D721Med (cell line): ENCODE measurements at places on chromosomes 13 and 19.

DNA sequence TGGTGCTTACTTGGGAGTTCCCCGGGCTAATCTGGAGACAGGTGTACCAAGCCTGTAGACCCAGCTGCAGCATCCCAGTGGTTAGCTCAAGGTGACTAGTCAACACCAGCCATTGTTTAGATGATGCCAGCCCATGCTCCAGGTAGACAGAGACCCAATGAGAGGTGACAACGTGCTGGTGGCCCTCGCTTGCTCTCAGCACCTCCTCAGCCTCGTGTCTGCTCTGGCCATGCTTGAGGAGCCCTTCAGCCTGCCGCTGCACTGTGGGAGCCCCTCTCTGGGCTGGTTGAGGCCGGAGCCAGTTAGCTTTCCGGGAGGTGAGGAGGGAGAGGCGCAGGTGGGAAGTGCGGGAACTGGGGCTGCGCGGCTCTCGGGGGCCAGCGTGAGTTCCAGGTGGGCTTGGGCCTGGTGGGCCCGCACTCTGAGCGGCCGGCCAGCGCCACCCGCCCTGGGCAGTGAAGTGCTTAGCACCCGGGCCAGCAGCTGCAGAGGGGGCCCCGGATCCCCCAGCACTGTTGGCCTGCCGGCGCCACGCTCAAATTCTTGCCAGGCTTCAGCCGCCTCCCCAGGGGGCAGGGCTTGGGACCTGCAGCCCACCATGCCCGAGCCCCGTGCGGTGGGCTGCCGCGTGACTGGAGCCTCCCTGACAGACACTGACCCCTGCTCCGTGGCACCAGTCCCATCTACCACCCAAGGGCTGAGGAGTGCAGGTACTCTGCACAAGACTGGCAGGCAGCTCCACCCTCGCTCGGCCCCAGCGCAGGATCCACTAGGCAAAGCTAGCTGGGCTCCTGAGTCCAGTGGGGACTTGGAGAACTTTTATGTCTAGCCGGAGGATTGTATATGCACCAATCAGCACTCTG is 85.9 kb upstream of the VSTM2B start:
- DNase-seq: no peak

- DNase-seq: no peak
Observed at GRCh38 chr13:19181021-19181620, 503 bp downstream of the TUBA3C start.

DNA sequence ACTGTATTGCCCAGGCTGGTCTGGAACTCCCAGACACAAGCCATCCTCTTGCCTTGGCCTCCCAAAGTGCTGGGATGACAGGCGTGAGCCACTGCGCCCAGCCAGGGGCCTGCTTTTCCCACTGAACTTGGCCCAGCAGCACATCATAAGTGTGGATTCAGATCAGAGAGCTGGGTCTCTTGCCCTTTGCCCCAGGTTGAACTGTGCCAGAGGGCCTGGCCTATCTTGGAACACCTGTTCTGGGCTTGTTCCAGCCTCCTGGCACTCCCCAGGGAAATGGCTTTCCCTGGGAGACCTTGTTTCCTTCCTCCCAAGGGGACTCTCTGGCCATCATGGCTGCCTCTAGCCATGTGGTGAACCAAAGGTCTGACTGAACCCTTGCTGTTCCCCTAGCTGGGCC is 3.4 kb downstream of the CC2D1A start:
- DNase-seq: no peak

- no peak for DNase-seq
Observed at GRCh38 chr13:20393273-20394168, 132.1 kb downstream of the CRYL1 start.

GRCh38 chr13:39499604-39500003 is 103.4 kb downstream of the LHFPL6 start:
- DNase-seq: no peak

- DNase-seq: no peak
Observed at GRCh38 chr13:55553701-55554100, 1587.0 kb upstream of the PRR20A start.

GRCh38 chr19:58571575-58571947 is 1.6 kb downstream of the MZF1 start:
- DNase-seq: no peak

GRCh38 chr13:31717583-31717982 is 21.7 kb upstream of the RXFP2 start:
- DNase-seq: no peak

DNA sequence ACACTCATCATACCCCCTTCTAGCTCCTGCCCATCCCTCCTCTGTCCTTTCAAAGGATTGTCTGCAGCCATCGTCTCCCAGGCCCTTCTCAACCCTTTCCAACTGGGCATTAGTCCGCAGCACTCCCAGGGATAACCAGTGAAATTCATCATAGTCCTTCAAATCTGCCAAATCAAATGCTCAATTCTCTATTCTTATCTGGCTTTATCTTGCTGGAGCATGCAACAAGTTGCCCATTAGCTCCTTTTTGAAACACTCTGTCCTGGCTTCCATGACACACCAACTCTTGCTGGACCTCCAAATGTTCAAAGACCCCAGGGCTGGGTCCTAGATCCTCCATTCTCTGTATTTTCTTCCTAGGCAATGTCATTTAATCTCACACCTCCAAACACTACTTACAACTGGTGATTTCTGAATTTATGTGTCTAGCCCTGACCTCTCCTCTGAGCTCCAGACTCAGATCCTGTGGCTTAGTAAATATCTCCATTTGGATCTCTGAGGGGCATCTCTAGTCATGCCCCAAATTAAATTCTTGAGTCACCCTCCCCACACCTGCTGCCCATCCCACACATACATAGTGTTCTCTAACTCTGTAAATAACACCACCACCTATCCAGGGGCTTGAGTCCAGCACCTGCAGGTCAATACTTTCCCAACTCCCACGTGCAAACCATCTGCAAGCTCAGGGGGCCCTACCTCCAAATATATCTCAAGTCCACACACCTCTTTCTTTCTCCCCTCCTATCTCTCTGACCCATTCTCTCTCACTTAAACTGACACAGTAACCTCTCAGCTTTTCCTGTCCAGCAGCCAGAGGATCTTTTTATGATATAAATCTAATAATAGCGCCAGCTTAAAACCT is 9.1 kb upstream of the ANKRD10 start:
- DNase-seq: no peak

GRCh38 chr19:1896508-1896907 is 8.7 kb upstream of the ADAT3 start:
- DNase-seq: no peak

DNA sequence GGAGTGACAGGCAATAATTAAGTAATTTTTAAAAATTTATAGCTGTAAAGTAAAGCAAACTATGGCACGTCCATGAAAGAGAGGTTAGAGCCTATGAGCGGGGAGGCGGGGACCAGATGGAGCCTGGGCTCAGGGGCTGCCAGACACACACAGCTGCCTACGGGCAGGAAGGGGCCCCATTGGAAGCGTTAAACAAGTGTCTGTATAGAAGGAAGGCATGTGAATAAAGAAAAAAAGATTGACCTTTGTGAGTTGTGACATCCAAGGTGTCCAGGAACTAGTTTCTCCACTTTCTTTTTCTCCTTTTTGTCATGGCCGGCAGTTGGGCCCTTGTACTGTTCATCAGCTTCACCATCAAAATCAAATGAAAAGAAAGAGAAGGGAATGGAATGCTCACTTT is 56.8 kb downstream of the LRCH1 start:
- no peak for DNase-seq

GRCh38 chr19:34327851-34328250 is 37.1 kb upstream of the GPI start:
- DNase-seq: no peak

GRCh38 chr13:101155920-101156319 is 260.4 kb downstream of the NALCN start:
- DNase-seq: no peak

DNA sequence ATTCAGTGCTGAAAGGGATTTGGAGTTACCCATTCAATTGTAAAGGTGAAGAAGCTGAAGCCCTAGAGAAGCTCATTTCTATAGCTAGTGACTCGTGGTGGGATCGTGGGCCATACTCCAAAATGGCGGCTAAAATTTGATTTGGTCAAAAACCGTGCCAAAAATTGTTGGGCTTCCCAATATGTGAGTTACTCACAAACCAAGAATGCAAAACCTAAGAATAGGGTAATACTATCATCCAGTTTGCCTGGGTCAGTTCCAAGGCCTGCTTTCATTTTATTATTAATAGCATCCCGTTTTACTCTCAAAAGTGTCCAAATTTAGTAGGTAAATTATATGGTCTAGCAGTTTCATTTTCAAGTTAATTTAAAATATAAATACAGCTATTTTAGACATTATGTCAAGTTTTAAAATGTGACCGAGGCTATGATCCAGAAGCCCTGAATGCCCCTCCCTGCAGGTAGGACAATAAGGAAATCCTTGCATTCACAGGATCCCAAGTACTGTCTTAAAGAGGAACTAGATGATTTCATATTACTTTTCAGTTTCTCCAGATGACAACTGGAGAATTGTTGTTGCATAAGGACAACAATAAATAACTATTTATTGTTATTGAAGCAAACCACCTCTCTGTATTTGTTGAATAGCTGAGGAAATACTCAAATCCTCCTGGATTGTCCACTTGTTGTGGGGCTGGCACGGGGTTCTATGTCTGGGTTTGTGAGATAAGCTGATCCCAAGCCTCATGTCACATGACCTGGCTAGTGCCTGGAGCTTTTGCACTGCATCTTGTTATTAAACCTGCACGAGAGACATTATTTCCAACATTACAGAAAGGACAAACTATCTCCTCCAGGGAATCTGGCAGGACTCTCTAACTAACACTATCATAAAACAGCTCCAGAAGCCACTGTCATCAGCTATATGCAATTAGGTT is 11.6 kb upstream of the RAP2A start:
- no peak for DNase-seq

- no peak for DNase-seq
Observed at GRCh38 chr13:45733361-45733760, 31.2 kb downstream of the CBY2 start.

GRCh38 chr19:34260771-34261173 is 6.4 kb downstream of the GARRE1 start:
- peak; percentile 36 for DNase-seq

- no peak for DNase-seq
Observed at GRCh38 chr13:30340331-30341250, 33.2 kb upstream of the KATNAL1 start.

DNA sequence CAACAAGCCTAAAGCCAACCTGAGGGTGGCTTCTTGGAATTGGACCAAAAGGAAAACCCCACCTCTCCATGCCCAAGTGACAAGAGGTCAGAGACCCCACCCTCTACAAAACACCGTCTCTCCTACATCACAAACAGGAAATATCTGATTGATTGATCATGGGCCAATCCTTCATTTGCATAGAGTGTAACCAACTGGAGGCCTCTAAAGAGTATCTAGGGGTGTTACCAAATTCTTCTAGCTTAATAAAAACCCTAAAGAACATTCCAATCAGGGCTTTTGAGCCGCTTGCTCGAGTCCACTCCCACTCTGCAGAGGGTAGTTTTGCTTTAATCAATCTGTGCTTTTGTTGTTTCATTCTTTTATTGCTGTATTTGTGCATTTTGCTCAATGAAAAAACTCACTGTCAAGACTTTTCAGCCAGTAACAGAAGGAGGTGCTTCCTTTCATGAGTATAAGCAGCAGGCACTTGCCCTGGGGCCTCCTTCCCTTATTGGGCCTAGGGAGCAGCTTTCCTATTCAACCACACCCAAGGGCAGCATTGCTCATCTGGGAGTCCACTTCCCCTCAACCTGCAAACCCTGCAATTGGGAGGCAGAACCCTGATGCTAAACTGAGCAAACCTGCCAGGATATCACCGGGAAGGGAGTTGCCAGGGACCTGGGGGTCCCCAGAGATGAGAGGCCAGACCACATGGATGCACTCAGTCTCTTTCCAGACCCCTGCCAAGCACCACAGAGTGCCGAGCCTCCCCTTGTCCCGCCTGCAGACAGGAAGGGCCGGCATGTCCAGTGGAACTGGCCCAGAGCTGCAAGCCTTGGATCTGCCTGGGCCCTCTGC is 154.3 kb upstream of the VSTM2B start:
- DNase-seq: no peak

- no peak for DNase-seq
Observed at GRCh38 chr19:10124429-10124828, 4.7 kb upstream of the EIF3G start.

- no peak for DNase-seq
Observed at GRCh38 chr13:76222511-76222910, 586.4 kb downstream of the LMO7 start.

- DNase-seq: no peak
Observed at GRCh38 chr13:46926916-46927590, 30.2 kb upstream of the HTR2A start.

- DNase-seq: no peak
Observed at GRCh38 chr13:108827646-108828045, 198.2 kb downstream of the MYO16 start.

DNA sequence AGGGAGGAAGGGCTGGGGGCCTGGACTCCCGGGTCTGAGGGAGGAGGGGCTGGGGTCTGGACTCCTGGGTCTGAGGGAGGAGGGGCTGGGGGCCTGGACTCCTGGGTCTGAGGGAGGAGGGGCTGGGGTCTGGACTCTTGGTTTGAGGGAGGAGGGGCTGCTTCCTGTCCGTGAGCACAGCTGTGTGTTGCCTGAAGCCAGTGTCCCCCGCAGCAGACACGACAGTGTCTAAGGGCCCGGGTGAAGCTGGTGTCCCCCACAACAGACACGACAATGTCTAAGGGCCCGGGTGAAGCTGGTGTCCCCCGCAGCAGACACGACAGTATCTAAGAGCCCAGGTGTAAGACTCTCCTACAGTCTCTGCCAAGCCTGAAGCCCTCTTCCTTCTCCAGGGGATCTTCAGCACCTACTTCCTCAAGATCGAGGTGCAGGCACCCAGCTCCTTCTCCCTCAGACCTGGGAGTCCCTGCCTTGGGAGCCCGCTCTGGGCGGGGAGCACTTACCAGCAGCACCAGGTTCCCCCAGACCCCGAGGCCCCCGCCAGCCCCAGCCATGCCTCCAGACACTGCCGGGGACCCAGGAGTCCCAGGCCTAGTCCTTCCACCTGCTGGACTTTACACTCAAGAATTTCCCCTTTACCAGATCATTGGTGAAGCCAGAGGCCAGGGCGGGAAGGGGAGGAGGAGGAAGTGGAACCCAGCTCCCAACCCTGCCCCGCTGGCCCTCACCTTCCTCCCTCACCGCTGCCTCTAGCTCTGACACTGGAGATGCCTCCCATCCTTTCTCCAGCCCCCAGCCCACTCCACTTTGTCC is at the start of gene PTPRH:
TSS of gene PTPRH (minus strand) at position 622 of the 813 bp plus-strand sequence. CDS start at position 554, 68 bp downstream.
- no peak for DNase-seq

DNA sequence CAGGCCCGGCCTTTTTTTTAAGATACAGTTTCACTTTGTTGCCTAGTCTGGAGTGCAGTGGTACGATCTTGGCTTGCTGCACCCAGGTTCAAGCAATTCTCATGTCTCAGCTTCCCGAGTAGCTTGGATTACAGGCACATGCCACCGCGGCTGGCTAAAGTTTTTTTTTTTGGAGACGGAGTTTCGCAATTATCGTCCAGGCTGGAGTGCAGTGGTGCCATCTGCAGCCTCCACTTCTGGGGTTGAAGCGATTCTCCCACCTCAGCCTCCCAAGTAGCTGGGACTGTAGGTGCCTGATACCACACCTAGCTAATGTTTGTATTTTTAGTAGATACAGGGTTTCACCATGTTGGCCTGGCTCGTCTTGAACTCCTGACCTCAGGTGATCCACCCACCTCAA is 4.9 kb upstream of the CARM1 start:
- DNase-seq: no peak

- DNase-seq: no peak
Observed at GRCh38 chr13:59354665-59355369, 808.9 kb downstream of the DIAPH3 start.
